Aorta (tissue), 5 donors: ENCODE measurements at places on chromosomes 5 and 9. TPM values are rescaled to one million over a fixed set of nuclear protein-coding genes. Genes with fewer than 3 reads are reported as not detected.

- peak; percentile 87 for DNase-seq
These were observed 62.8 kb downstream of the PFDN1 start for GRCh38 chr5:140239939-140240700.

Gene APBA1
- 12.6 TPM for total RNA-seq

- no peak for DNase-seq
These were observed 2167.2 kb upstream of the C9orf72 start for GRCh38 chr9:29740518-29740917.

Gene ANKRD20A1
- 1.9 TPM for total RNA-seq

DNA sequence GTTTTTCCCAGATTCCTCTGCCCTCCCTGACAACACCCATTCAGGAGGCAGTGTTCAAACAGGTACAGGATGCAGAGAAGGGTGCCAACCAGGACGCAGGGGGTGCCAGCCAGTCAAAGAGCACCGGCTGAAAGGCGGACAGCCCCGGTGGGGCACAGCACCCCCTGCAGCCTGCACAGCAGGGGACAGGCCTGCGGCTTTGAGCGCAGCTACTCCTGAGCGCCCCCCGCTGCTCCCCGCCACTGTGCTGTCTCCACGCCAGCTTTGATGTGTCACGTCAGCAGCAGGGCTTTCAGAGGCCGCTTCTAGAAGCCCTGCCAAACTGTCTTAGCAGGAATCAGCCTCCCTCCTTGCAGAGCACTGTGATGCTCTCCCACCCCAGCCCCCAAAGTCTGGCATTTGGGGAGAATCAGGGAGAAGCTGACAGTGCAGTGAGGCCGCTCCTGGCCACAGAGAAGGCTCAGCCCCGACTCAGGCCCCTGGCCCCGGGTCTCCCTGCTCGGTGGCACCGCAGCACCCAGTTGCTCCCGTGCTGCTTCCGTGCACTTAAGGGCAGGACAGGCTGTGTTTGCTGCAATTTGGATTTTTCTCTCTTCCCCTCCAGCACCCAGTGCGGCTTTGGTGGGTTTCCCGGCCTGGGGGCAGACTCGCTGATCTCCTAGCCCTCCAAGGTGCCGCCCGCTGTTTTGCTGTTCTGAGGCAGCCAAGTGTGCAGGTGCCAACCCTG, 20.3 kb downstream of the AK8 start:
- DNase-seq: no peak

Gene HACD4
- 3.2 TPM for total RNA-seq

GRCh38 chr5:139635606-139636206, 12.4 kb upstream of the CXXC5 start:
- peak; percentile 91 for DNase-seq

DNA sequence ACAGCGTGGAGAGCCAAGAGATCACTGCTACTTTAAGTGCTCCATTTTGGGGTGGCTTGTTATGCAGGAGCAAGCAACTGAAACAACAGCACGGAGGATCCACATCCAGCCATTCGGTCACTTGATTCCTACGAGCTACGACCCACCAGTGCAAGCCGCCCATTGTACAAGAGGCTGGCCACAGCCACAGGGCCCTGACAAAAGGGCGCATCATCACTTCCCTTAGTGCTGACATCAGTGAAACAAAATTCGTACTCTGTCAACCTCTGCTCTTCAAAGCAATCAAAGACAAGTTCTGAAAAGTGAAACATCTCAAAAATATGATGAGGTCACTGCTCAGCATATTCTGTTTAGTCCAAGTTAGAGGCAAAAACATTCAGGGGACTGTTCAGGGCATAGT, 168.4 kb downstream of the GADD45G start:
- DNase-seq: no peak
